ENCODE measurements at places on chromosomes 4 and X. TPM values are rescaled to one million over a fixed set of nuclear protein-coding genes. Genes with fewer than 3 reads are reported as not detected.
A peak's percentile ranks its signal among the peaks of the same experiment; 100 is the strongest.

The TRPC5OS gene
- not detected for total RNA-seq

- no peak overlapping the region for H3K4me3 ChIP-seq
- peak overlapping the region; percentile 72 for H3K27ac ChIP-seq
- H3K36me3 ChIP-seq: no peaks in the 10 kb centered on the region
- H3K4me1 ChIP-seq: peaks cover 13% of the 10 kb centered on the region
Measured at GRCh38 chr4:47221721-47222120, 190.4 kb downstream of the GABRB1 start.

The TLR2 gene
- 0.79 TPM for total RNA-seq

DNA sequence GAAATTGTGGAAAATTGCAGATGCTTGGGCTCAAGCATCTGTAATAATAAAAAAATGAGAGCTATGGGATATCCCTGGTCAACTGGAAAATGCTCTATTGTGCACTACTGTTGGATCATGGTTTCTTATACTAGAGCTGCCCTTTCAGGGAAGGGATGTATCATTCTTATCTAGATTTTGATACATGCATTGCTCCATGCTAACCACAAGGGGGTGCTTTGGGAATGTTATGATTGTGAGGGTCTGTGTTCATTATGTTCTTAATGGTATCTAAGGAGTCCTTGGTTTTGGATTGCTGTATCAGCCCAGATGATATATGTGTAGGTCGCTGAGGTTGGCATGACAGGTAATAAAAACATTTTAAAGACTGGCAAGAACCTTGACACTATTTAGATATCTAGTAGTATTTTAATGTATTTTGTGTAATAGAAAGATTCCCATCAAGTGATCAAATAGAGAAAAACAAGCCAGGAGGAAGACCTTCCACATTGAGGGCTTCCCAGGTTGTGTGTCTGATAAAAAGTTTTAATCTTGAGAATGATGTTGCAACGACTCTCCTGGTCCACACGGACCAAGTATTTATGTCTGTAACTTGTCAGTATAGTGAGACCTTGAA lies 49.2 kb upstream of the TLR2 start:
- H3K27ac ChIP-seq: no peak overlapping the region
- no peak overlapping the region for H3K4me3 ChIP-seq
- H3K4me1 ChIP-seq: no peaks in the 10 kb centered on the region
- peaks cover 25% of the 10 kb centered on the region for H3K36me3 ChIP-seq
- no peaks in the 10 kb centered on the region for H3K27me3 ChIP-seq

GRCh38 chr4:31045724-31046318 lies 325.7 kb downstream of the PCDH7 start:
- H3K27me3 ChIP-seq: no peaks in the 10 kb centered on the region
- no peaks in the 10 kb centered on the region for H3K4me1 ChIP-seq
- H3K27ac ChIP-seq: no peak overlapping the region
- DNase-seq: peak; percentile 6

The GC gene
- total RNA-seq: not detected

The LIMCH1 gene
- total RNA-seq: 3.2 TPM

The TLR1 gene
- 0.70 TPM for total RNA-seq

DNA sequence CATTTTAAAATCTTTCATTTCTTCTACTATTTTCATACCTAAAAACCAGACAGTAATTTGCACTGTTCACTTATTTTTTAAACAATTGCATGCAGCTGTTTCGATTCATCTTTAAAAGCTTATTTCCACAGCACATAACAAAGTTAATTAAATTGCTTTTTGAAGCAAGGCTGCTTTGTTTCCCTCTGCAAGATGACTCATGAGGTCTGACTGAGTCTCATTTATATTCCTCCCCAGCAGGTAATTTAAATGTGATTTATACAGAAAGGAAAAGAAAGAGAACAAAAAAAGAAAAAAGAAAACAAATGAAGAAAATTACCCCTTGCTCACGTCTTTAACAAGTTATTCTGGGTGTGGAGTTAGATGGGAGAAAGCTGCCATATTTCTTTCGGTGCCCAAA lies 22.8 kb downstream of the VMA21 start:
- H3K4me3 ChIP-seq: no peak overlapping the region
- DNase-seq: no peak
- no peaks in the 10 kb centered on the region for H3K27me3 ChIP-seq

GRCh38 chr4:6362243-6362885 lies 92.7 kb downstream of the WFS1 start:
- no peaks in the 10 kb centered on the region for H3K4me1 ChIP-seq
- no peak overlapping the region for H3K4me3 ChIP-seq
- H3K27ac ChIP-seq: no peak overlapping the region
- DNase-seq: no peak
- no peaks in the 10 kb centered on the region for H3K27me3 ChIP-seq

GRCh38 chr4:119897260-119897659 lies 169.4 kb downstream of the MAD2L1 start:
- DNase-seq: no peak
- no peak overlapping the region for H3K4me3 ChIP-seq
- no peak overlapping the region for H3K27ac ChIP-seq
- no peaks in the 10 kb centered on the region for H3K4me1 ChIP-seq
